ENCODE measurements at places on chromosomes 5 and 9.
A peak's percentile ranks its signal among the peaks of the same experiment; 100 is the strongest.

GRCh38 chr9:128166169-128166568 lies 6.1 kb downstream of the BBLN start:
- DNase-seq, result no peak

- DNase-seq, result no peak
These were observed 1.1 kb upstream of the ELL2 start for GRCh38 chr5:95962785-95963184.

- no peak for DNase-seq
These were observed 1.0 kb upstream of the F2R start for GRCh38 chr5:76714751-76715485.

DNA sequence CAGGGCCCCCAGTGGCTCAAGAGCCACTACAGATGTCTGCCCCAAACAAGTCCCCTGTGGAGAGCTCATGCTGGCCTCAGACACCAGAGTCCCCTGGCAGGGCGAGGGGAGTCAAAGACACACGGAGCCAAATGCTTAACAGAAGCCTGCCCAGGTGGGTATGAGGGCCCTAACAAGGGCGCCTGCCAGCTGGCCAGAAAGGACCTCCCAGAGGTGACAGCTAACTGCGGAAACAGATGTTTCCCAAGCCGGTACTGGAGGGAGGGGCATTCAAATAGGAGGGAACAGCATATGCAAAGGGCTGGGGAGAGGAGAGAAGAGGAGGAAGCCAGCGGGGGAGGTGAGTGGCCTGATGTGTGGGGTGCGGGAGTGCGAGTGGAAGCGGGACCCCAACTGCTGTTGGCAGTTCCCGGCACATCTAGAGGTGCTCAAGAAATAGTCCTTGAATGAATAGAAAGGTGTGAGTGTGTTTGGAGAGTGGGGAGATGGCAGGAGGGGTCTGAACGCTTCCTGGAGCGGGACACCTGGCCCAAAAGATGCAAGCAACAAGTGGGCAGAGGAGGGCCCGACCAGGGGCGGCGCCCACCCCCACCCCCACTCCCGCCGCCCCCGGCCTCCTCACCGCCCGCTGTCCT lies 824 bp downstream of the MXD3 start:
- DNase-seq, result no peak

GRCh38 chr5:59328709-59329296 lies 564.7 kb downstream of the PDE4D start:
- DNase-seq, result no peak

- peak; percentile 28 for DNase-seq
These were observed 24.7 kb upstream of the CETN3 start for GRCh38 chr5:90434116-90434714.

- no peak for DNase-seq
These were observed 123.6 kb upstream of the CCDC112 start for GRCh38 chr5:115419846-115420585.

DNA sequence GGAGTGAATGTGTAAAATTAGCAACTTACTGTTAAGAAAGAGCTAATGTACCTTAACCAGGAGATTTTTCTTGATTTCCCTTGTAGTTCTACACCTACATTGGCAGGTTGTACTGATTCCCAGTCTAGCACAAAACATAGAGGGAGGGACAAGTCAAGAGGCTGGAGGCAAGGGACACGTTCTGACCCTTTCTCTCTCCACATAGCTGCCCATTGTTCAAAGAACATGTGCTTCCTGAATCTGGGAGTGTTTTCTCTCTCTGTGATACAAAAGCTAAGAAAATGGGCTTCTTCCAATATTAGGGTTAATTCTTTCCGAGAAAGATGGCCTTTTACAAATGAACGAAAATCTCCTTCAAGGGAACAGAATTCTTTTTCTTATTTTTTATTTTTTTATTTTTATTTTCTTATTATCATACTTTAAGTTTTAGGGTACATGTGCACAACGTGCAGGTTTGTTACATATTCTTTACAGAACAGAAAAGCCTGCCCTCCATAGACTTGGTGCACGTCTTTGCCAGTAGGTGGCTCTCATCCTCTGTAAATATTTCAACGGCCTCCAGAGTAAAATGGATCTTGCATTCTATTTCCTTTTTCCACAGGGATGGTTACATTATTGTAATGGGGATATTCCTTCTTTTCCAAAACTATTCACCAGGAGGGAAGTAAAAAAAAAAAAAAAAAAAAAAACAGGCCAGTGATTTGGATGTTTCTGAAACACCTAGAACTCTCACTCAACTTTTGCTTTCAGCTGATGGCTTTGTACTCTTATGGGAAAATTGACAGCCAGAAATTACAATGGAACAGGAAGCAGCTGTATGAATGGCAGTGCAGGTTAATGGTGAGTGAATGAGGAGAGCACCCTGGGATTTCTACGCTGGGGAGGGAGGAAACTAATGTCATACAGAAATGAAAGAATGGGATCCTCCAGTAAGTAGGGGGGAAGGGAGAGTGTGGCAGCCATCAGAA lies 13.1 kb upstream of the IFNA5 start:
- no peak for DNase-seq

DNA sequence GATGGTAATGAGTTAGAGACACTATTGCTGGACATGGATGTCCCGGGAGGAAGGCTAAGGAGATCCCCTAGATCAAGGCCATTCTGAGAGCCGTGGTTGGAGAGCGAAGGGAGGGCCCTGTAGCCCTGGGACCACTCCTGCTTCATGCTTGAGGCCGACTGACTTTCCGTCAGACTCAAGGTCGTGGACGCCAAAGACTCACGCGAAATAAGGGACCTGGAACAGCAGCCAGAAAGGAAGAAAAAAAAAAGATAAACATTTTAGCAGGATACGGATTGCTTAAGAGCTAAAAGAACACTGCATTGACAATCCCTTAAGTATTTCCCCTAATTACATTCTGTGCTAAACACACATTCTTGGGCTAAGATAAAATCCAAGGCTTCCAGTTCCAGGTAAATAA lies 181.2 kb downstream of the GLIS3 start:
- no peak for DNase-seq

DNA sequence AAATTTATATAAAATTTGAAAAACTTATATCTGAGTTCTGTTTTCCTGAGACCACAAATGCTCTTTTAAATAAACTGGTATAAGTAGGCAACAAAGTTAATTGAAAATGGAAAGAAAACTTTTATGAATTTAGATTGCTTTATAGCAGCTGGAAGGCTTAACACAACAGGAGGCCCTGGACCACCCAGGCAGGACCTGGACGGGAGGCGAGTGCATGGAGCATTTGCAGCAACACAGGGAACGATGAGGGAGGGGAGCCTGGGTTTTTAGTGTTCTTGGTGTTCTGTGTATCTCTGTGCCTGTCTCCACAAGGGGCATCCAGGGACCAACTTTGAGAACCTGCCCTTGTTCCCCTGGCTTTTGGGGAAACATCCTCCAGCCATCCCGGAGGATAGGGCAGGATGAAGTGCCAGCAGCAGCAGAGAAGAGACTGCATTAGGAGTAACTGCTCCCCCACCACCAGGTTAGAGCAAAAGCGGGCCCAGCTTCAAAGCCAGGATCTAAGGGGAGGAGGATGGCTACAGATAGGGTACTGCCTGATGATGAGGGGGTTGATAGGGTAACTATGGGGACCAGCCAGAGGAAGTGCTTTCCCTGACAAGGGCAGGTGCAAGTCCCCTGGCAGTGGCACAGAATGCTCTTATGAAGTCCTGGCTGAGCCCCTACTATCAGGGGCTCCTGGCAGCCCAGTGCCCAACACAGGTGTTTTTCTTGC lies 6.7 kb upstream of the SPATA31E1 start:
- DNase-seq, result no peak

DNA sequence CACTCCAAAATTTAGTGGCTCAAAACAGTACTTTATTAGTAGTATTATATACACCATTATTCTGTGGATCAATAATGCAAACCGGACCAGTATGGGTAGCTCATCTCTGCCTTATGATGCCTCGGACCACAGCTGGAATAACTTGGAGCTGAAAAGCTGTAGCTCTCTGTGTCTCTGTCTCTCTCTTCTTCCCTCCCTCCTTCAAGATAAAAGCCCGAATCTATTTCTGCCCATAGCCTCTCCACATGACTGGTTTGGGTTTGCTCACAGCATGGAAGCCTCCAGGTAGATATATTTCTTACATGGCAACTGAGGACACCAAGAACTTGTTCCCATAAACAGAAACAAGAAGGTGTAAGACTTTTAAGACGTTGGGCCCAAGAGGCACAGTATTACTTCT lies 147.5 kb upstream of the TBCA start:
- no peak for DNase-seq

- no peak for DNase-seq
These were observed 203.3 kb downstream of the FOXD4L6 start for GRCh38 chr9:40925149-40925548.

DNA sequence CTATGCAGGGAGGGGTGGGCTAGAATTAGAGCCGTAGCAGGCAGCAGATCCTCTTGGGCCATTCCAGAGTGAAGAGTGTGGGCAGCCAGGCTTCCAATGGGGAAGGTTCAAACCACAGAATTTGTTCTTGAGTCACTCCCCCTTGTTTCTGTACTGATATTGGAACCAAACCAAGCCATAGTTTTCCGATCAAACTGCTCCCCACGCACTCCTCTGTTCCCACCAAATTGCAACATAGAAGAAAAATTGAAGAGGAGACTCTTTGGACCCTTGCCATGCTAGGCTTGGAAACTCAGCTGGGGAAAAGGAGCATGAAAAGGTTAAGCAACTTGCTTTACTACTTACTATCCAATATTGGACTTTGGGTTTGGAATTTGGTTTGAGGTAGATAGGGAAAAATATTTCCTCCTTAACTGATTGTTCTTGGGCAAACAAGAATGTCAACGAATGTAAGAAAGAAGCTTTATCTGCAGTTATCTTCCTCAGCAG lies 165.8 kb upstream of the NR3C1 start:
- DNase-seq, result no peak

- no peak for DNase-seq
These were observed 6.8 kb downstream of the IFNB1 start for GRCh38 chr9:21070906-21071305.

GRCh38 chr5:18048449-18048848 lies 414.2 kb downstream of the TAF11L14 start:
- DNase-seq, result no peak

DNA sequence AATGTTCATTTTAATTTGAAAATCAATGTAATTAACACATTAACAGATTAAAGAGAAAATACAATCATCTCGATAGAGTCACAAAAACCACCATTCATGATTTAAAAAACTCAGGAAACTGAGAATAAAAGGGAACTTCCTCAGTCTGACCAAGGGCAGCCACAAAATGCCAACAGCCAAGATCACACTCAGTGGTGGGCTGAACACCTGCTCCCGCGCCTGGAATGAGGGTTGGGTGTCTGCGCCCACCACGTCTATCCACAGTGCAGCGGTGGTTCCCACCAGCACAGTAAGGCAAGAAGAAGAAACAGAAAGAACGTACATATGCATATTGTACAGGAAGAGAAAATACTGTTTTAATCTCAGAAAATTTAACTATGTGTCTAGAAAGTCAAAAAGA lies 11.7 kb upstream of the NSMF start:
- no peak for DNase-seq

- DNase-seq, result no peak
These were observed 3.3 kb downstream of the CYFIP2 start for GRCh38 chr5:157269165-157269671.

DNA sequence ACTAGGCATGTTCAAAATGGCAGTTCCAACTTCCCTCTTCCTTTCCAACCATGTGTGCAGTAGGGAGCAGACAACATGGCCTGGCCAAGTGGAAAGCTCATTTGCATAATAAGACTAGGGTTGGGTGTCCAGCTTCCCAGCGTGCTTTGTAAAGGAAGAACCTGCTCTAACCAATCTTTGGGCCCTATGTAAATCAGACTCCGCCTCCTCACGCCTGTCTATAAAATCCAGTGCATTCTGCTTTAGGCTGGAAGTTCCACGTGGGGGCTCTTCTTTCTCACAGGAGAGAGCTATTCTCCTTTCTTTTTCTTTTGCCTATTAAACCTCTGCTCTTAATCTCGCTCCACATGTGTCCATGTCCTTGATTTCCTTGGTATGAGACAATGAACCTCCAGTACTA lies 83.4 kb downstream of the GCNT1 start:
- no peak for DNase-seq

DNA sequence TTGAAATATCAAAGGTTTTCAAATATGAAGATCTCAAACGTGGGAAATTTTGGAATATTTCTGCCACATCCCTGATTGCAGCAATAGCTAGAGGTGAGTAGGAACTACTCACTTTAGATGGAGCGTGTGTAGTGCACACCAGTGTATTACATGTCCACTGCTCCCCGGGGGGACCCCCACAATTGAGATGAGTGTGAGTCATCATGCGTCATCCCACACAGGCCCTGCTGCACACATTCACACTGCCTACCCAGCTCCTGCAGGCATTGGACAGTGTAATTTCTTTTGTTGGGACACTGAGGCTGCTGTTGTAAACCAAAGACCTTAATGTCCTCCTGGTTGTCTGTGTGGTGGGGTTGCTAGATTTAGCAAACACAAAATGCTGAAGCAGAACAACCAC lies 280.0 kb downstream of the GAS1 start:
- no peak for DNase-seq

GRCh38 chr5:151432210-151432609 lies 15.2 kb upstream of the SLC36A1 start:
- no peak for DNase-seq

GRCh38 chr5:40484495-40484894 lies 195.2 kb upstream of the PTGER4 start:
- DNase-seq, result no peak

GRCh38 chr5:37842048-37842447 lies 2.2 kb upstream of the GDNF start:
- DNase-seq, result no peak

- DNase-seq, result peak; percentile 31
These were observed 81.3 kb downstream of the STK10 start for GRCh38 chr5:172106511-172107356.

DNA sequence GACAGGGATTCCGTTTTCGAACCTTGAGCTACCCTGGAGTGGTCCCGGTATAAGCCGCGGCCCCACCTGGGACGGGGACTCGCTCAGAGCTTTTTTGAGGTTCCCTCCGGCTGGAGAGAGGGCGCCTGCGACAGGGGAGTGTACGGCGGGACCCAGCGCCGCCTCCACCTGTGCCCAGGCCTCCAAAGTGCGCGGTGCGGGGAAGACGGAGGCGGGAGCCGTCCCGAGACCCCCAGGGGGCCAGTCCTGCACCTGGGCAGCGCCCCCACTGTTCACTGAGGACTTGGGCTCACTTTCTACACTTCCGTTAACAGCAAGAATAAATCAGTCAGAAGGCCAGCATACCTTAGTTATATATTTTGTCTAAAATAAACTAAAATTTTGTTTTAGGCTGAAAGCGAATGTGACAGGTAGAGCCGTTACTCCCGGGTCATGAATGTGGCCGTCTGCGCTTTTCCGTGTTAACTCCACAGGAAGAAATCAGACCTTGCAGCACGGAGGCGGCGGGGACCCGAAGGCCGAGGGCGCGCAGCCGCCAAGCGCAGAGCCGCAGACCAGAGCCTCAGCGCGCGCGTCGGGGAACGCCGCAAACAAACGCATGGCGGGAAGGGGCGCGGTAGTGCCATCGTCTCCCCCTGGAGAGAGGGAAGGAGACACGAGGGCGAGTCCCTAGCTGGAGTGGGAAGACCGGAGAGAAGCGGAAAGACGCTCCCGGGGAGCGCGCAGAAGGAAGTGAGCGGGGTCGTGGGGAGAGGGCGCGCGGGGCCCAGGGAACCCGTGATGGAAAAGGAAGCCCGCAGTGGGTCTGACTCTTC lies 14.1 kb downstream of the TRIM7 start:
- DNase-seq, result no peak

GRCh38 chr5:31496301-31496700 lies 35.6 kb downstream of the DROSHA start:
- DNase-seq, result no peak
